Fibroblast of upper back skin (primary cell): ENCODE measurements at places on chromosomes 12 and 14.

DNA sequence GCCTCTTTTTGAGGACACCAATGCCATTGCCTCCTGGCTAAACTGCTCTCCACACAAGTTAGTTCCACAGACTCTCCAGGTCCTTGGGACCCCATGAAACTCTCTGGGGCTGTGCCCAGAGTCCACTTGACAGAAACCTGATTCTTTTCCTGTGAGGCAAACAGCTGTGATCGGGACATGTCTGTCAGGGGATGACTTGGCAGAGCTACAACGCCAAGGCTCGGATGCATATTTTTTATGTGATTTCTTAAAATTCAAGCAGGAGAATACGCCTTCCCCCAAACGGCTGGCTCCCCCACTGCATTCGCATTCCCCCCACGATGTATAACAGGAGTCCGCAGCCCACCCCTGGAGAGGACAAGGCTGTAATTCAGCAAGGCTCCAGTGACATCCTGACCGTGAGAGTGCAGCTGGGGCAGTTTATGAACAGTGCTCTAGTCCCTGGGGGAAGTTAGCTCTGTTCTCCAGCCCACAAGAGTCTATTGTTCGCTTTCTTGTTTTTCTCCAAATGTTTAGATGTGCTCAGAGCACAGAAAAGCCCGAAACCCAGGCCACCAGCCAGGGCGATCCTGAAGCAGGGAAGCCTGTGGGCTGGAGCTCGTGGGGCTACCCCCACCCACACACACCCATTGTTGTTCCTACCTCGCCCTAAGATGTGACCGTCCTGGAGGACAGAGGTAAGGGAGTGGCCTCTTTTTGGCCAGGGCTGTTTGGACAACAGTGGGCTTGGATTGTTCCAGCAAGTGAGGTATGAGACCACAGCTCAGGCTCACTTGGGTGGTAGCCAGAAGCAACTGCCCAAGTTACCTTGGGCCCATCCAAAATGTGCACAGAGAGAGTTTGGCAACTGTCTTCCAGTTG lies 159.5 kb downstream of the ZFP36L1 start:
- DNase-seq = peak; percentile 59

DNA sequence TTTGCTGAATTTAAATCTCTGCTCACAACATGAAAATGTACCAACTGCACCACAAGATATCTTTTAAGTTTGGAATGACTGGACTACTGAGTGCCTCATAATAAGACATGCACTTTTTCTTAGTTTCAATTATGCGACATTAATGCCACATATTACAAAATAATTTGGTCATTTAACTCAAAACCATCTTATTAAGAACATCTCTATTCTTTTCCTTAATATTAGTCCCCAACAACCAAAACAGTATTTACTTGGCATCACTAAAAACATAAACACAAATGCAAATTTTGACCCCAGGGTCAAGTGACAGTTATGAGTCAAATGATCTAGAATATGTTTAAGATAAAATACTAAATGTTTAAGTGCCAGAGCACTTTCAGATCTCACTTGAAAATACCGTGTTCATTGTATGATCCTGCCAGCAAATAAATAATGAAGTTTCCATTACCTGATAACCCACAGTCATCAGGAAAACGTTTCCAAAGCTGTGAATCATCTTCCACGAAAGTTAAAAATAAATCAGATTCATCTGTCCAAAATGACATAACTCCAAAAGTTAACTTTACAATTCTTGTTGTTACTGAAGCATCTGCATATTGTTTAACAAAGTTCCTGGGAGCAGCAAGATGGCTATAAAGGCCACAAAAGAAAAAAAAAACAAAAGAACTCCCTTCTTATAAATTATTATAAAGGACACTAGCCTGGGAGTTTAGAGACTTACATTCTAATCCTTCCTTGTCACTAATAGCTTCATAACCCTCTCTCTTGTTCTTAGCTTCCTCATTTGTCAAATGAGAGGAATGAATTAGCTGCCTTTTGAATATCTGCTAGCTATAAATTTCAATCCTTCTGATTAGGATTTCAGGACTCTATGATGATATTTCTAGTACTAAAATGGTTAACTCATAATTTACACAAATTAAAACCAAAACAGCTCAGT lies 30.5 kb upstream of the AP4S1 start:
- DNase-seq = peak; percentile 50

GRCh38 chr12:47576289-47576945 lies 129.4 kb downstream of the RPAP3 start:
- DNase-seq = no peak

- DNase-seq = no peak
These were observed 693.9 kb downstream of the MED13L start for GRCh38 chr12:115583591-115583990.

GRCh38 chr14:38387821-38388220 lies 131.9 kb upstream of the CLEC14A start:
- no peak for DNase-seq

- DNase-seq = no peak
These were observed 11.4 kb downstream of the EIF2S1 start for GRCh38 chr14:67371247-67372148.

GRCh38 chr14:97046967-97047366 lies 249.8 kb downstream of the VRK1 start:
- DNase-seq = no peak

- DNase-seq = peak; percentile 22
These were observed 248.2 kb downstream of the SLC41A2 start for GRCh38 chr12:104709692-104710435.

GRCh38 chr12:82723093-82723492 lies 36.4 kb downstream of the TMTC2 start:
- DNase-seq = no peak

GRCh38 chr12:32826807-32827412 lies 69.7 kb downstream of the PKP2 start:
- no peak for DNase-seq

- DNase-seq = peak; percentile 94
These were observed 89.6 kb downstream of the ARF6 start for GRCh38 chr14:49982501-49982951.

- peak; percentile 29 for DNase-seq
These were observed 1.1 kb downstream of the IPO8 start for GRCh38 chr12:30694412-30695198.

- no peak for DNase-seq
These were observed 93.9 kb downstream of the FAR2 start for GRCh38 chr12:29242921-29243431.

DNA sequence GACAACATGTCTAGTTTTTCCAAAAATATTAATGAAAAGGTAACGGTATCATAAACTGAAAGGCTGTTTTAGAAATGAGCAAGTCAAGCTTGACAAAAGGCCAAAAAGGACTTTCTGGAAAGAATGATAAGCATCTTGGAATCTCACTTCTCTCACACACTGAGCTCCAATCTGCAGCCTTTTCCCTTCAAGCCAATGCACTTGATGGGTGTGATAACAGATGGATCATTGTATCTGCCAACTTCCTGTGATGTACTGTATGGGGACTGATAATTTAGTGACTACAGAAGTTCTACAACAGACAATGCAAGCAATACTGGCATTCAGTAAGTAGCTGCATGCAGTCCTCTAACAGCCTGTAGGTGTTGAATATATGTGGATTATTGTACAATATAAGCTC lies 147.1 kb downstream of the MED13L start:
- peak; percentile 86 for DNase-seq

DNA sequence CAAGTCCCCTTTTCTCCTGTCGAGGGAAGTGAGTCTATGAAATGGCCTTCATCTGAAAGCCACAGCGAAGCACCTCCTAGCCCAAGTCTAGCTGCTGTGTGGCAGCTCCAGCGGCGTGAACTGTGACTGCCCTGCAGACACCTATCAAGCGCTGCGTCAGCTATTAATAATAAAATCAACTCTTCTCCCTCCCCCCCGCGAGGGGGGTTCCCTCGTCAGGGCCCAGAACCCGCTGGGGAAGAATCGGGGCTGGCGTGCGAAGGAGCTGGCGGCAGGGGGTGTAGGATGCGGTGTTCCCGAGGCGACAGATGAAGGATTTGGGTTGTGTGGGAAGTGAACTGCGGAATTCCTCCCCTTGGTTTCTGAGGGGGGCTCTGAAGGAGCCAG lies 662 bp upstream of the ATP2A2 start:
- peak; percentile 55 for DNase-seq
